G401 (cell line): ENCODE measurements at places on chromosomes 2 and 18. TPM values are rescaled to one million over a fixed set of nuclear protein-coding genes. Genes with fewer than 3 reads are reported as not detected.
A peak's percentile ranks its signal among the peaks of the same experiment; 100 is the strongest.

Gene ABHD1
- 0.43 TPM in 1 of 2 replicates, not detected in the other for total RNA-seq

Gene AQP12A
- not detected in 2 replicates for total RNA-seq

Gene CSRNP3
- total RNA-seq: not detected in 2 replicates

Gene NOL4
- total RNA-seq: not detected in 2 replicates

Gene COL4A3
- total RNA-seq: 3.0 TPM in 1 of 2 replicates, not detected in the other

Gene CRYGD
- not detected in 2 replicates for total RNA-seq

DNA sequence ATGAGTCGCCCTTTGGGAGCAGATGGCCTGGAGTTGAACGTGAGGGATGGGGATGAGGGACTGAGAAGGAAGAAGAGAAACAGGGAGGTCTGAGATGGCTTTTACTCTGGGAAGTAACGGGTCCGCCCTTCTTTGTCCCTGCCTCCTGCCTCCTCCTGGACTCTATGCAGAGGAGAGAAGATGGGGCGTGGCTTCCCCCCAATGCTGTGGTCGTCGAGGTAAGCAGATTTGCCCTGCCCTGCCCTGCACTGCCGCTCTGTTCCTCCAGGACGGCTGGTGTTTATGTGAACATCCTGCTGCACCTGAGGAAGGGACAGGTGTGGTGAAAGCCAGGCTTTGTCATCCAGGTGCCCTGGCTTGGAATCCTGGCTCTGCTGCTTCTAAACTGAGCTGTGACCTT, 13.5 kb upstream of the NTSR2 start:
- no peak for DNase-seq

DNA sequence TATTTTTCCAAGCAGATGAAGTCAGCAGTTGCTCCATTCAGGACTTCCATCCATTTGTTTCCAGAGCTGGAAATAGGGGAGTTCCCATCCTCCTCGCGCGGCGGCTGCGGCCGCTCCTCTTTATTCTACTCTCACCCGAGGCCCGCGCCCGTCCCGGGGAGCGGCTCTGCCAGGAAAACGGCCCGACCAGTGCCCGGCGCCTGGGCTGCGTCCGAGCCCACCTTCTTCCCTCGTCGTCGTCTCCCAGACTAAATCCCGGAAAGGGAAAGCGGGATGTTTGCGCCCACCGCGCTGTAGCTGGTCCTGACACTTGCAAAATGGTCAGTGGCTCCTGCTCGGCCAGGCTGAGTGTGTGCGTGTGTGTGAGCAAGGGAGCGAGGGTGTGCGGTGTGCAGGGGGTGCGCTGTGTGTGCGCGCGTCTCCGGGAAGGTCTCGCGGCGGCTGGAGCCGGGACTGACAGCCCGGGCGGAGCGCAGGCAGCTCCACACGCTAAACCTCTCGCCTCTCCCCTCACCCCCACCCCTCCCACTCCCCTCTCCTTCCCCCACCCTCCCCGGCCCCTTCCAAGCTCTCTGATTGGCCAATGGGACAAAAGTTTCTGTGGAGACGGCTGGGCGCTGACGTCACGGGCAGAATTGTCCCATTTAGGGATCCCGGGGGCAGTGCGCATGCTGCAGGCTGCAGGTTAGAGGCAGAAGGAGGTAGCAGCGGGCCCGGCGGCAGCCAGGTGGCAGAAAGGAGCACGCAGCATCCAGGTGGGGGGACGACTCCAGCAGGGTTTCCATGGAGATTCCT, at the start of gene NOL4:
Gene NOL4, minus strand, starts transcription at position 491 of the 795 bp plus-strand sequence. CDS start 1,660 bp downstream, outside the sequence.
- DNase-seq: peak; percentile 97

GRCh38 chr2:84257831-84258230, 201.2 kb downstream of the SUCLG1 start:
- DNase-seq: peak; percentile 6

GRCh38 chr2:55459279-55459678, 39.6 kb upstream of the CCDC88A start:
- DNase-seq: no peak

DNA sequence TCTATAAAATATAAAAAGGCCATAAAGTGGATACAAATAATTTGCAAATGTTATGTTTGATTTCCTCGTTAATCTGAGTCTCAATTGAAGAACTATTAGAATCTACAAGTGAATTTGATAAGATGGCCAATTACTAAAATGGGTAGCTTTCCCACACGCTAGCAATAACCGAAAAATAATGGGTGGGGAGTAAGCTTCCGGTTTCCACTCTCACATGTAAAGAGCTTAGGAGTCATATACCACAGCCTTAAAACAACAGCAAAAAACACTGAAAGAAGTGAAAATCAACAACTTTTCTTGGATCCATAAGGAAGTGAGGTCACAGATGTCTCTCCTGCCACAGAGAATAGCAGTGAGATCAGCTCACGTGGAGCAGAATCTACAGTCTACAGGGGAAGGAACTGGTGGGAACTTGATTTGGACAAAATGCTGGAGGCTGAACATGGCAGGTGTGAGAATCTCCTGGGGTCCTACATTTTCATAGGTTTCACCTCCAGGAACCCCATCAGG, 18.6 kb downstream of the THAP4 start:
- DNase-seq: no peak

DNA sequence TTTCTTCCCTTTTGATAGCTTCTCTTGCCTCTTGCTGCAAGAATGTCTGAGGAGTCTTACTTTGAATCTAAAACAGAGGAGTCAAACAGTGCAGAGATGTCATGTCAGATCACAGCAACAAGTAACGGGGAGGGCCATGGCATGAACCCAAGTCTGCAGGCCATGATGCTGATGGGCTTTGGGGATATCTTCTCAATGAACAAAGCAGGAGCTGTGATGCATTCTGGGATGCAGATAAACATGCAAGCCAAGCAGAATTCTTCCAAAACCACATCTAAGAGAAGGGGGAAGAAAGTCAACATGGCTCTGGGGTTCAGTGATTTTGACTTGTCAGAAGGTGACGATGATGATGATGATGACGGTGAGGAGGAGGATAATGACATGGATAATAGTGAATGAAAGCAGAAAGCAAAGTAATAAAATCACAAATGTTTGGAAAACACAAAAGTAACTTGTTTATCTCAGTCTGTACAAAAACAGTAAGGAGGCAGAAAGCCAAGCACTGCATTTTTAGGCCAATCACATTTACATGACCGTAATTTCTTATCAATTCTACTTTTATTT, 133.5 kb upstream of the CDCA7 start:
- no peak for DNase-seq

DNA sequence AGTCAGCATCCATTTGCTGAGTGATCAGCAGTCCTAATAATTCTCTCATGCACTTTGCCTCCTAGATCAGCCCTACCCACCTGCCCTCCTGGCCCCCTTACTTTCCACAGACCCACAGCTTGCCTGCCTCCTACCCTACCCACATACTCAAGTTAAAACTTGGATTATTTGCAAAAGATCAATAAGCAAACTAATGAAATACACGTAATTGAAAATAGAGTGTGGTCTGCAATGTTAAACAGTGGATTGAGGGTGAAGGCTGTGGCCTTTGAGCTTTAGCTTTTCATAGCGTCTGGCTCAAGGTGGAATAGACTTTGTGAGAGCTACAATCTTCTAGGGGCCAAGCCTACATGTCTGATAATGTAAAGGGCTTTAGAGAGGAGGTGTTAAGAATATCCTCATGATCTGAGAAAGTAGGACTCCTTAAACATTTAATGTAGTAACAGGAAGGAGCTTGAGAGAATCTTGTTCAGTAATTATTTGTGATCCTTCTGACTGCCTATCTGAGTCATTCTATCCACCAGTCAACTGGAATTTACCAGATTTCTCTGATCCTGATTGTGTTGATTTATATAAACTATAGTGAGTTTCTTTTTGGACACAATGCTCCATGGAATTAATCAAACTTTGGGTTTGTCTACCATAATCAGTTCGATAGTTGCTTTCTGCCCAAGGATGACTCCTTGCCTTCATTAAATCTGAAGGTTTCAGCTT, 310.0 kb downstream of the HRH4 start:
- DNase-seq: no peak

- no peak for DNase-seq
These were observed 53.2 kb downstream of the SETBP1 start for GRCh38 chr18:44733754-44734465.
